T47D (cell line): ENCODE measurements at places on chromosomes 3 and 15.

DNA sequence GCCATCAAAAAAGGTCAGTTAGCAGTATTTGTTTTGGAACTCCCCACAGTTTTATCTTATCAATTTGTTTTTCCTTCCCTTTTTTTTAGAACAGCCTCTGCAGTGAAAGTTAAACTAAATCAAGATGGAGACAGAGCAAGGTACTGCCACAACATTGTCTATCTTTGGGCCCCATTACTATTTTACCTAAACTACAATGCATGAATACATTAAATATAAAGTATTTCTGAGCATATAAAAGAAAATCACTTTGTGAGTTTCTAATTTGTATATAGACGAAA, 139.5 kb downstream of the MEIS2 start:
- DNase-seq = no peak

DNA sequence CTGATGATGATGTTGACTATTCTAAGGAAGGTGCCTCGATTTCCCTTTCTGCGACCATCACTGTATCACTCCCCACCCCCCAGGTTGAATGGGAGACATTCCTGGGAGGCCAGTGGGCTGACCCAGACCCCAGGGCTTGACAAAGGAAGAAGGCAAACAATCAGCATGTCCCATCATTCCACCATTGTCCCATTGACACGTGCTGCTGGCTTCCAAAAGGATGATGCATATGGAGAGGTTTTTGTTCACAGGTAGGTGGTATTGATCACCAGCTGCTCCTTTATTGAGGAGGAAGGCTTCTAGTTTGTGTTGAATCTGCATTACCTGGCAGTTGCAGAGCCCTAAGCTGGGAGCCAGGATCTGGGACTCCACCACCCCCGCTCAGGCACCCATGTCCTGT, 30.4 kb downstream of the RASGRF1 start:
- no peak for DNase-seq

GRCh38 chr15:24819680-24820079, 135.1 kb upstream of the SNRPN start:
- DNase-seq = no peak

DNA sequence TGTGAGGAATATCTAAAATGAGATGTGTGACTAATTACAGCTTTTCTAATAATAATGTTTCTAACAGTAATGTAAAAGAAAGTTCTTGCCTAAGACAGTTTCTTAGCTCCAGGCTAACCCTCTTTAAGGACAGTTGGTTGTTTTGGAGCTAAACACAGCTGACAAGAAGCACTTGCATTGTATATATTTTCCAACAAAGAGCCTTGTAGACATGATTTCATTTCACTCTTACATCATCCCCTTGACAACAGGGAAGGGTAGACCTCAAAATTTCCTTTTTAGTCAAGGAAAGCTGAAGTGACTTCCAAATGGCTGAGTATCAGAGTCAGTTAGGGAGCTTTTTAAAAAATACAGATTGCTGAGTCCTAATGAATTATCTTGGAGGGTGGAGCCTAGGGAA, 4.1 kb downstream of the ARID3B start:
- no peak for DNase-seq

DNA sequence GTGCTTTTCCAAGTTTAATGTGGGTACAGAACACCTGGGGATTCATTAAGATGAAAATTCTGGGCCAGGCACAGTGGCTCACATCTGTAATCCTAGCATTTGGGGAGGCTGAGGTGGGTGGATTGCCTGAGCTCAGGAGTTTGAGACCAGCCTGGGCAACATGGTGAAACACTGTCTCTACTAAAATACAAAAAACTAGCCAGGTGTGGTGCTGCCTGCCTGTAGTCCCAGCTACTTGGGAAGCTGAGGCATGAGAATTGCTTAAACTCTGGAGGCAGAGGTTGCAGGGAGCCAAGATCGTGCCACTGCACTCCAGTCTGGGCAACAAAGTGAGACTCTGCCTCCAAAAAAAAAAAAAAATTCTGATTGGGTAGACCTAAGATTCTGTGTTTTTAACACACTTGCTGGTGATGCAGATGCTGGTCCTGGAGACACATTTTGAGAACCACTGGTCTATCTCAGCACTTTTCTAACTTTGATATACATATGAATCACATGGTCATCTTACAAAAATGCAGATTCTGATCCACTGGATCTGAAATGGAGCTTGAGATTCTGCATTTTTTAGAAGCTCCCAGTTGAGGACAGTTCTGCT, 223.8 kb upstream of the SATB1 start:
- DNase-seq = no peak

DNA sequence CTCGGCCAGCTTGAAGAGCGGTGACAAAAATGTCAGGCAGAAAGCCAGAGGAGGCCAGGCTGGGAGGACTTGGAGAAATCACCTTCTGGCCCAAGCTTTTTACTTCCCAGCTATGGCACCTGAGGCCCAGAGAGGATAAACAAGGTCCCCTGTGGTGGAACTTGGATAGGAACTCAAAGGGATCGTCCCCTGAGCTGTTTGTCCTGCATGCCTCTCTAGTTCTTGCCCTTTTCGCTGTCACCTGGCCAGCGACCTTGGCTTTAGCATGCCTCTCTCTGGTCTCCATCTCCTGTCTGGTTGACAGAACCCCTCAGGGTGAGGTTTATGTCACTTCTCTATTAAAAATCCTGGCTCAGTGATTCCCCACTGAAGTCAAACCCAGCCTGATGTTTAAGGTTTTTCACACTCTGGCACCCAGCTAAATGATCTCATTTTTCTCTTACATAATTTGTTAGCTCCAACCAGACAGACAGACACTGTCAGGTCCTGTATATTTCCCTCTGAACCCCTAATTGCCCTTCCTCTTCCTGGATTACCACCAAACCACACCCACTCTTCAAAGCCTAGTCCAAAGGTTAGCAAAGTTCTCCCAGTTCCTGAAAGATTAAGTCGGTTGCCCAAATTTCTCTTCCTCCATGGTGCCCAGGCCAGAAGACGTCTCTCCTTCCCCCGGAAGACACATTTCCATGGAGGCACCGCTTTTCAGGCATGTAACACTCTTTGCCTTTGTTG, 169.1 kb downstream of the FAM43A start:
- DNase-seq = peak; percentile 67

DNA sequence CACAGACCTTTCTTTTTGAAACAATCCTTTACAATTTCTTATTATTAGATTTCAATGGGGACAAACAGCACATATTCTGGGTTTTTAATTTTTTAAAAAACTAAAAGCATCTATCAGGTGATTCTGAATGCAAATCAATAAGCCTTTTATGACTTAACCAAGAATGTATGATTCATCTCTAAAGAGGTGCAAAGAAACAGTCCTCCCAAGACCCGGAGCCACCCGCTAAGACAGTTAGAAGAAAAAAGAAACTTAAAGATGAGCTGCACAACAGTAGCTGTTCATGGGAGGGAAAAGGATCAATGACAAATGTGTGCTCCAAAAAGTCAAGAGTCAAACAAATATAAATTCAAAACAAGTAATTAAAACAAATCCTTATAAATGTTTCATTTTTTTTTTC, 319.5 kb downstream of the THSD4 start:
- no peak for DNase-seq

DNA sequence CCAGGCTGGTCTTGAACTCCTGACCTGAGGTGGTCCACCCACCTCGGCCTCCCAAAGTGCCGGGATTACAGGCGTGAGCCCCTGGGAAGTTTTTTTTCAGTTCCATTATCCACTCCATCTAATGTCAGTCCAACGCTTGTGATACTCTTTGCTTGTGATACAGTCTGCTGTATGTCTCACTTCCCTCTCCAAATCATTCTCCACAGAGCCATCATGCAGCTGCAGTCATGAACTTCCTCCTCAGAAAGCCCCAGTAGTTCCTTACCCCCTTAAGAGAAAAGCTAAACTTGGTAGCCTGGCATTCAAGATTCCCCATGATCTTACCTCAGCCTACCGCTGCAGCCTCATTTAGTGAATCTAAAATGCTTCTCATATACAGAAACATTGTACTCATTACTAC, 2.3 kb downstream of the ARPC4 start:
- no peak for DNase-seq

DNA sequence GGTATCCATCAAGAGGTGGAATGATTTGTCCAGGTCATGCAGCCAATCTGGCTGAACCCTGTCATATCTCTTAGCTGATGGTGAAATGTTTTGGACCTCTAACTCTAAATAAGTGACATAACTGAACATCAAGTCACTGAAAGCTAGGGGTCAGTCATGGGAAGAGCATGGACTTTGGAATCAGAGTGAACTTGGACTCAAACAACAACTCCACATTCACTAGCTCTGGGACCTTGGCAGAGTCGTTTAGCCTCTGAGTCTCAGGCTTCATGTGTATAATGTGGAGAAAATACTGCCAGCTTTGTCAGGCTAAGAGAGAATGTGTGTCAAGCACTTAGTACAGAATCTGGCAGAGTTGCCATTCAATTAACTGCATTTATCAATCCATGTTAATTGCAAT, 557.8 kb upstream of the CFAP20DC start:
- peak; percentile 54 for DNase-seq

- DNase-seq = peak; percentile 47
Measured at GRCh38 chr3:173396191-173397041, 1.1 kb upstream of the NLGN1 start.

DNA sequence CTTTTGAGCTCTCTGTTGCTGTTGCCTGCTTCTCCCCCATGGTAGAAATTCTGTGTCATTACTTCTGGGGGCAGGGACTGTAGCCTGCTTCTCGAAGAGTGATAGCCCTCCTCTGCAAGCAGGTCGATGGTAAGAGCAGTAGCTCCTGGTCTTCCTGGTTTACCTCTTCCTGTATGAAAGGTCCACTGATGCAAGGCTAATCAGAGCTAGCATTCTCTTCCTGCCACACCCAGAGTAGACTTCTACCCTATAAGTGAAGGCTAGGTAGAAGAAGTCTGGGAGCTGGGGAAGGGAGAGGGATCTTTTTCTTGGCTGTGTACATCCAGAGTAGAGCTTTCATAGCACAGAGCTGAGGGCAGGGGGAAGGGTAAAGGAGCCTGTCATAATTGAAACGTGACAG, 357.0 kb downstream of the SQOR start:
- no peak for DNase-seq

DNA sequence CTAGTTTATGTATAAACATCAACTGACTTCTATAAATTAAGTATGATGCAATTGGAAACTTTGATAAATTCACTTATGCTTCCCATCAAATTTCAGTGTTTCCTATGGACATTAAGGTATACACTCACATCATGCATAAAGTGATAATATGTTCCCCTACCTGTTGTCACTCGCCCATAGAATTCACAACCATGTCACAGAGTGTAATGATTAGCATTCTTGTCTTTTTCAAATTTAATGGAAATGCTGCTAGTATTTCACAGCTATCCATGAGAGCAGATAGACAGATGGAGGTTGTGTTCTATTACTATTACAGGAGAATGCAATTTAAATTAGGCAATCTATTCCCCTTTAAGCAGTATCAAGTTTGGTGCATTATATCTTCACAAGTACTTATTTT, 984 bp downstream of the PLSCR4 start:
- DNase-seq = no peak

GRCh38 chr3:178244733-178245709, 291.2 kb upstream of the KCNMB2 start:
- DNase-seq = no peak

- DNase-seq = no peak
Measured at GRCh38 chr3:194711286-194711685, 25.6 kb downstream of the FAM43A start.

GRCh38 chr3:117018655-117019054, 309.1 kb downstream of the TUSC7 start:
- no peak for DNase-seq

- DNase-seq = no peak
Measured at GRCh38 chr3:104781112-104781511, 585.6 kb upstream of the ALCAM start.

GRCh38 chr3:38102444-38102814, 34.5 kb downstream of the ACAA1 start:
- no peak for DNase-seq

- DNase-seq = no peak
Measured at GRCh38 chr15:64597477-64597822, 137.1 kb downstream of the ZNF609 start.

GRCh38 chr3:61574854-61575253, 13.5 kb downstream of the PTPRG start:
- DNase-seq = no peak

DNA sequence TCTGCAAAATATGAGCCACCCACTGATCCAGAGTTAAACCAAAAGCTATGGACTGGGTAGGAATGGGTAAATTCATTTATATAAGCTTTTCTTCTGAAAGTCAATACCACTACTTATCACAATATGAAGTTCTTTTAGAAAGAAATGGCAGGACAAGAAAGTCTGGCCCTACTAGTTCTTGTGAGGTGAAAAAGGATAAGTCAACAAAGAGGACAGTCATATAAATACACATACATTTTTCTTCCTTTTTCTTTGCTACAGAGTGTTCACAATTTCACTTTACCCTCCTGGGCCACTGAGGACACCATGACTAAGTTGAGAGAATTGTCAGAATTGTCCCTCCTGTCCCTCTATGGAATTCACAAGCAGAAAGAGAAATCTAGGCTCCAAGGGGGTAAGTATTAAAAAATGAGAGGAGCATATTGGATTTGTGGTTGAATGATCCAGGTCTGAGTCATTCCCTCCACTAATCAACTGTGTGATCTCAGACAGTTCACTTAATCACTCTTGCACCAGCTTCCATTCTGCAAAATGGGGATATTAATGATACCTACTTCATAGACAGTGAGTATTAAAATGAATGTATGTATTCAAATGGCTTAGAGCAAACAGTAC, 27.6 kb downstream of the ACP3 start:
- DNase-seq = peak; percentile 56

GRCh38 chr3:113685124-113685523, 11.3 kb downstream of the USF3 start:
- DNase-seq = no peak

DNA sequence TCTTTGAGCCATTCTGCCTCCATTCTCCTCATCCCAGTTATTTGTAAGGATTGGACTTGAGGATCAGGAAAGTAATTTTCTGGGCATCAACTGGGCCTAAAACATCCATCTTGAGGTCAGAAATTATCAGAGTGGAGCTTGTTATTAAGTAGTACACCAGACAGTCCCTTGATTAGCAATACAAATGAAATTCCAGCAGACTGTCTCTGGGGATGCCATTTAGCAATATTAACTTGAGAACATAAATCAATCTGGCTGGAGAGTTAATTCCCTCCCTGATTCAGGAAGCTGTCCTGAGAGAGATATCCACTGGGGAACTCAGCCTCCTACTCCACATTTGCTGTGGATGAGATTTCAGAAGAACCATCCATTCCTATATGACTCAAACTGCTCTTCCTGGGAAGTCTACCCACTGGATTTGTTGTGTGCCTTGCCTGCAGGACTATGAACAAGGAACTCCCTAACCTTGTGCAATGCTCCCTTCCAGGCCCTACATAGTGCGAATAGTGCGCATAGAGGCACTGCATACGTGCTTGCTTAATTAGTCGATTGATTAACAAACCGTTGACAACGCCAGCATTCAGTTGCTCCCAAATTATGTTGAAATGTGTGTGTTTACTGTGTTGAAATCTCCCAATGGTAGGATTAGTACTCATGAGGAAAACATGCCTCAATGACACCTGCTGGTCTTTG, 36.1 kb upstream of the MTMR14 start:
- no peak for DNase-seq

- DNase-seq = no peak
Measured at GRCh38 chr3:124202754-124203153, 210.8 kb upstream of the ROPN1 start.

GRCh38 chr3:24641628-24642027, 147.0 kb upstream of the THRB start:
- DNase-seq = no peak
